ENCODE measurements at places on chromosomes 11 and 22. TPM values are rescaled to one million over a fixed set of nuclear protein-coding genes. Genes with fewer than 3 reads are reported as not detected.

Gene TCF20
- total RNA-seq, result 77.3 TPM

Gene AP5B1
- total RNA-seq, result 21.5 TPM

Gene NELL1
- total RNA-seq, result not detected

Gene GTF2H1
- total RNA-seq, result 48.2 TPM

Gene PNPLA5
- not detected for total RNA-seq

Gene PRR33
- 0.08 TPM for total RNA-seq

Gene OR8A1
- total RNA-seq, result not detected

Gene C11orf91
- total RNA-seq, result not detected

Gene OR51I2
- total RNA-seq, result not detected

Gene HBD
- not detected for total RNA-seq

Gene TMEM151A
- not detected for total RNA-seq

Gene OR8K3
- not detected for total RNA-seq

Gene THRSP
- total RNA-seq, result not detected

Gene PRG3
- total RNA-seq, result not detected

Gene TSPO
- total RNA-seq, result 133 TPM

Gene MPZL2
- total RNA-seq, result 3.8 TPM

All from activated CD4-positive, alpha-beta memory T cell treated with anti-CD3 and anti-CD28 coated beads, Interleukin-2, amount 10 ng/mL, durations not matched to agents 7 days and 5 days (primary cell).